ENCODE measurements at places on chromosomes 3 and 15. TPM values are rescaled to one million over a fixed set of nuclear protein-coding genes. Genes with fewer than 3 reads are reported as not detected.
A peak's percentile ranks its signal among the peaks of the same experiment; 100 is the strongest.

DNA sequence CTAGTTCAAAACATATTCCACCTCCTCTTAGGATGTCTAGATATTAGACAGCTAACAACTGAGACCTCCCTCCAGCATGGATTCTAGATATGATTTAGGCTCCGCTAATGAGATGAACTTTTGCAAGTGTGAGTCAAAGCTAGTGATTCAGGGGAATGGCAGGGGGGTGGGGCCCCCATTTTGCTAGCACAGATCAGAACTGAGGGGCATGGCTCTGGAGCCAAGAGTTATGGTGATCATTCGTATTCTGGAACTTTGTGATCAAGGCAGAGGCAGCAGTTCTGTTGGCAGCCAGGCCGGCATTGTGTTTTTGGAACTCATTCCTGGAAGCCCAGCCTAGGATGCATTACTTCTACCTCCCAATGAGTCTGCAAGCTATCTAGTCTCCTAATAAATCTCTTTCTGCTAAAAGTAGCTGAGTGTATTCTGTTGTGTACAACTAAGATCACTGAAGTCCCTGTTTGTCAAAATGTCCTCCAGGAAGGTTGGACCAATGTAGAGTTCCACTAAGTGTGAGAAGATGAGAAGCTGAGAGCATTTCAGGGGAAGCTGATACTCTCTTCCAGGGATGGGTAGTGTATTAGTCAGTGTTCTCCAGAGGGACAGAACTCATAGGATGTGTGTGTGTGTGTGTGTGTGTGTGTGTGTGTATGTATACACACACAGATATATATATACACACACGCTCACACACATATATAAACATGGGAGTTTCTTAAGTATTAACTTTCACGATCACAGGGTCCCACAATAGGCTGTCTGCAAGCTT lies 312.7 kb downstream of the TLE3 start:
- DNase-seq = no peak

DNA sequence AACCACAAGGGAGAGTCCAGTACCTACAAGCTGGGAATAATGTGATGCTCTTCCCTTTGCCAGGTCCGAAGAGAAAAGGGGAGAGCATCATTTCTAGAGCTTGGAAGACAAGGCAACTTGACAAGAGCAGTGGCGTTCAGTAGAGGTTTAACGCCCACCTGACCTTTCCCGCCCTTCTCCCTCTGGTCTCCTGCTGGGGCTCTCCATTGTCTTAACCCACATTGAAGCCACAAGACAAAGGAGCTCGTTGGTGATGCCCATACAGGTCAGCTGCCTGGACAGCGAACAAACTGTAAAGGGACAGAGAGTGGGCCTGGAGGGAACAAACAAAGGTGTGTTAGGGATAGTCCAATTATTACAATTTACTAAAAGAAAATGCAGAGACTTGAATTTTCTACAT lies 13.1 kb upstream of the DUT start:
- no peak for DNase-seq

- DNase-seq = no peak
Observed at GRCh38 chr15:62584301-62585235, 419.5 kb upstream of the C2CD4B start.

FAM107A gene
- total RNA-seq = 0.59 TPM

DNA sequence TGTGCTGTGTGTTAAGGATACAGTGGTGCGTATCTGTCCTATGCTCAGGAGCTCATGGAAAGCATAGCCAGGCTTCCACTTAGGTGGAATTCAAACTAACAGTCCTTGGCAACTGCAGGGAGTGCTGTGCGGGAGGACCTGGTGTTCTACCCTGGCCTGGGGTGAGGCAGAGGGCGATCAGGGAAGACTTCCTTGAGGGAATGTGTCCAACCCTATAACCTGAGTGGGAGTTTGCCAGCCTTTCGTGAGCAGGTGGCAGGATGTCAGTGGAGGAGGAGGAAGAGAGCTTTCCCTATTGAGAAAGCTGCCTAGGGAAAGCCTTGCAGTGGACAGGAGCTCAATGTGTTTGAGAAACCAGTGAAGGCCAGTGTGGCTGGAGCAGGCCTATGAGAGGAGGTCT lies 271.1 kb upstream of the C2CD4B start:
- DNase-seq = no peak

GRCh38 chr3:157148196-157148889 lies 11.6 kb downstream of the CCNL1 start:
- no peak for DNase-seq

DNA sequence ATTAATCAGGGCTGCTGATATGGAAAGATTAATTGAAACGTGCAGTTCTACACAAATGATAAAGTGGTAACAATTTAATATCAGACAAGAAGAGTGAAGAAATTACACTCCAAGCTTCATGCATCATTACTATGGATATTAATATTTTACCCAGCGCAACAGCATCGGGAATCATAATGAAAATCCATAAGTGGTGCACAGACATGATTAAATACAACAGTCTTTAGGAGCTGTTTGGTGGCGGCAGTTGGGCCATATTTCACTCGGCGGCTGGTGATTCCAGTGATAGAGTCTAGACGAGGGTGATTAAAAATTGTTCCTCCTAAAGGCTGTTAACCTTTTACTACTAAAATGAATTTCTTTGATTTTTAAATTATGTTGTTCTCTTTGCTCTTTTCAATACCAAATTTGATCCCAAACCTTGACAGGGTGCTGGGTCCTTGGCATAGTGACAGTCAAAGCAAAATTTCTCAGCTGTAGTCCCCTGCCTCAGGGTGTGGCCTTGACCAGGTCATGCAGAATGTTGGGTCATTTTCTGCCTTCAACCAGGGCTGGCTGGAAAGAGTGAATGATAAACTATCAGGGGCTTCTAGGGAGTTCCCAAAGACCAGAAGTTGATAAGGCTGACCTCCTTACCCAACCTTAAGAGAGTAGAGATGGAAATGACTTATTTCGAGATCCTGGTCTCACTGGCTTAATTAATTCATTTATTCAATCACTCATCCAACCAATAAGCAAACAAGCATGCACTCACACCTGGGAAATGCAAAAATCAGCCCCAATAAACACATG lies 392.0 kb downstream of the IL20RB start:
- DNase-seq = no peak

DNA sequence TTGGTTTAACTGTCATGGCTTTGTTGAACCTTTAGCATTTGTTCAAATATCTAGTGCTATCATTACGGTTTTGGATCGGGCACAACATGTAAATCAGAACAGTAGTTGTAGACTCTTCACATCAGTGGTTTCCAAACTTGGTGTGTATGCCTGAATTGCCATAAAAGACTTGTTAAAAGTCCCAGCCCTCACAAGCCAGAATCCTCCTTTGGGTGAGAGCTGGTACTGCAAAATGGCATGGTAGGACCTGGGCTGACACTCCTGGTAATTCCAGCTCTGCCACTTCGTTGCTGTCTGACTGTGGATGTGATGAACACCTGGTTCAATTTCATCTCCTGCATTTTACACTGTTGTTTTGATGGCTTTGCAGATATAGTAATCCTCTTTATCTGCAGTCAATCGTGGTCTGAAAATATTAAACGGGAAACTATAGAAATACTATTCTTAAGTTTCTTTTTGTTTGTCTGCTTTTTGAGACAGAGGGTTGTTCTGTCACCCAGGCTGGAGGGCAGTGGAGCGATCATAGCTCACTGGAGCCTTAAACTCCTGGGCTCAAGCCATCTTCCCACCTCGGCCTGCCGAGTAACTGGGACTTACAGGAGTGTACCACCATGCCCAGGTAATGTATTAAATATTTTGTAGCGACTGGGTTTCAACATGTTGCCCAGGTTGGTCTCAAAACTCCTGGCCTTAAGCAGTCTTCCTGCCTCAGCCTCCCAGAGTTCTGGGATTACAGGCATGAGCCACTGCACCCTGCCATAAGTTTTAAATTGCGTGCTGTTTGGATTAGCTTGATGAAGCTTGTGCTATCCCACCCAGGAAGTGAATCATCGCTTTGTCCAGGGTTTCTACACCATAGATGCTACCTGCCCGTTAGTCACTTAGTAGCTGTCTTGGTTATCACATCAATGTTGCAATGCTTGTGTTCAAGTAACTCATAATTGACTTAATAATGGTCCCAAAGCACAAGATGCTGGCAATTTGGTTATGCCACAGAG lies 61.6 kb downstream of the RAB7A start:
- DNase-seq = no peak

DNA sequence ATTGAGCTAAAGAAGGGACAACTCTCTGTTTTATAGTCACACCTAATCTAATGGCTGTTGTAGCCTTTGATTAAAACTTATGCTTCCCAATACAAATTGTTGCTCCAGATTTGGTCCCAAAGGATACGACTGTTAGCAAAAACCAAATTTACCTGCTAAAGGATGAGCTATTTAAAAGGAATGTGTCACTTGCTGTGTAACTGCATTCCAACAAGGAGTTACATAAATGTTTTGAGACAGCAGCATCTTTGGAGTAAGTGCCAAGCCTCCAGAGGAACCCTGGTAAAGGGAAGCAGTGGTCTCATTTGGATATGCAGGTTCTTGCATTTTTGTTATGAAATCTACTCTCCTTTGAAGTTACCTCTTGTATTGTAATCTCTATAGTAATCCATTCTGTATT lies 233.3 kb downstream of the THSD4 start:
- no peak for DNase-seq

HRG gene
- total RNA-seq = not detected

DNA sequence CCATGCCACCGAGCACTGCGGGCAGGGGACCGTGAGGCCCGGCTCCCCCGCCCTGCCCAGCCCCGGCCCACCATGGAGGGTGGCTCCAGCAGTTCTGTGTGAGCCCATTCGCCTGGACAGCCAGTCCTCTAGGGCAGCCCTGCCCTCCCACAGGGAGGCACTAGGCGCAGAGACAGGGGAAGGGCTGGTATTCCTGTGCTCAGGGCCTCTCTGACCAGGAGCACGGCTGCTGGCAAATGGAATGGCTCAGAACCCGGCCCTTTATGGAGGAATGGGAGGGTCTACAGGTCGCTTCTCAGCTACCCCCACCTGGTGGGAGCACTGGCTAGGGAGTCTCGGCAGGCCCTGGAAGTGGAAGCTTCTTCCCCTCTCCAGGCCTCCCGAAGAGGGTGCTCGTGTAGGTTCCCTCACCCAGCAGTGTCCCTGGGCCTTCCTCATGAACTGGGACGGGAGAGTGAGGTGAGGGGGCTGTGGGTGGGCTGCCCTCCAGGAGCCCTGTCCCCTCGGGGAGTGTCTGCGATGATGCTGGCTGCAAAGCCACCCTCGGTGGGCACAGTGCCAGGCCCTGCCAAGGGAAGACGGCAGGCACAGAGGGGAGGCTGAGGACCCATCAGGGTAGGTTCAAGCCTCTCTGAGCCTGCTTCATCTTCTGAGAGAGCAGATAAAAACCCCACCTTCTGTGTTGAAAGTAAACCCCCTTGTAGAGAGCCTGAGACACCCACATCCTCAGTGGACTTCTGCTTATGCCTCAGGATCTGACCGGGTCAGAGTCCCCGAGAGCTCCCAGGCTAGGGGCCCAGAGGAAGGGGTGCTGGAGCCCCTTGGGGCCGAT lies 1.5 kb downstream of the MELTF start:
- DNase-seq = no peak

GRCh38 chr15:70238917-70239316 lies 141.2 kb upstream of the TLE3 start:
- DNase-seq = no peak

DNA sequence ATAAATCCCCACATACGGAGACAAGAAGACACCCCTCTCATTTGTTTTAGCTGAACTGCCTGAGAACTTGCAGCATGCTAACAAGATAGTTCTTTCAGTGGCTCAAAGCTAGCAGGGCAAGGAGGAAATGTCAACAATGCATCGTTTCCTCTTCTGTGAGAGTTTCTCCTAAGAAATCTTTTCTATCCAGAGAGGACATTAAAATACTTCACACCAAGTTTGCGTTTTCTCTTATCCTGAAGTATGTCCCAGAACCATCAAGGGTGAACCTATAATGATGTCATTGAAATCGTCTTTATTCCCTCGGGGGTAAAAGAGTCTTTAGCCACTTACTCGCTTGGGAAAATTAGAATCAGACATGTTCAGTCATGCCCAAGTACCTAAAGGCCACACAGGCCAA lies 541.7 kb upstream of the MDFIC2 start:
- DNase-seq = no peak

CFAP161 gene
- total RNA-seq = 0.30 TPM

- peak; percentile 57 for DNase-seq
Observed at GRCh38 chr3:152961323-152961722, 126.4 kb downstream of the P2RY1 start.

IL12A gene
- total RNA-seq = 0.30 TPM

- DNase-seq = no peak
Observed at GRCh38 chr3:38001456-38002081, 11.0 kb downstream of the VILL start.

FBXW12 gene
- not detected for total RNA-seq

- peak; percentile 32 for DNase-seq
Observed at GRCh38 chr15:83747050-83747717, 93.3 kb downstream of the ADAMTSL3 start.

SNAP23 gene
- 58.8 TPM for total RNA-seq

SV2B gene
- 1.5 TPM for total RNA-seq

UROC1 gene
- total RNA-seq = not detected
